ENCODE measurements at places on chromosomes 6 and 20.

- no peak for DNase-seq
Observed at GRCh38 chr6:51094271-51094670, 275.6 kb downstream of the TFAP2B start.

GRCh38 chr6:43278524-43279078 lies 19.5 kb upstream of the SLC22A7 start:
- DNase-seq, result no peak

DNA sequence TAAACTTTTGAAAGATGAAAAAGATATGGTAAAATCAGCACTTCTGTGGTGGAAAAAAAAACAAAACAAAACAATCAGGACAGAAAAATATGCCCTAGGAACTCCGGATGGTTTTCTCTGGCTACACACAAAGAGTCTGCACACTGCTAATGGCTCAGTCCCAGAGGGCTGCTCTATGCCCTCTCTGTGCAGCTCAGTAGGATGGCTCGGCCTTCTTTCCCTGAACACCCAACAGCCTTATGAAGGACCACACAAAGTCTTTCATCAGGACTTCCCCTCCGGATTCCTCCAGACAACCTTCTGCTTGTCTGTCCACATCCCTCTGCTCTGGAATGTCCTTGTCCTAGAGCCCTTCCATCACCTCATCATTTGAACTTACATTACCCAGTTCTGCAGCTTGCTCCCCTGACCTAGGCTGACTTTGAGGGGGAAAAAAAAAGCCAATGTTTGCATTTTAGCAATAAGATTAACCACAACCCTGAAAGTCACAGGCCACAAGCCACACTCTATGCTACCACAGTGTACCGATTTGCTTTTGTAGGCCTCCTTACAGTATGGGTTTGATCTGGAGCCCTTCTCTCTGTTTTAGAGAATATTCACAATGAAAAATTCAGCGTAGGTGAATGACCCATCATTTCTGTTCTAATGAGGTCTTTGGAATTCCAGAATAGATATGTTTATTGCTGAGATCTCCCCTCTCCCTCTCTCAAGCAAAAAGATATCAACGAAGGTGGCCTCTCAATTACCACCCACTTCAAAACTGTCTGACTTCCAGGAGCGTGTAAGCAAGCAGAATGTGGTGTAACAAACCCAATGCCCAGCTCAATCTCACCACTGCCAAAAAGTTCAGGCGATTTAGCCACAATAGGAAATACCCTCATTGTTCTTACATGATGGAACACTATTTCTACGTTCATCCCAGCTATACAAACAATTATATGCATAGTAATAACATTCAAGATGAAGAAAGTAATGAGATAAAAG lies 164.0 kb downstream of the GMDS start:
- no peak for DNase-seq

GRCh38 chr6:27547157-27548075 lies 74.5 kb upstream of the ZNF184 start:
- peak; percentile 66 for DNase-seq

DNA sequence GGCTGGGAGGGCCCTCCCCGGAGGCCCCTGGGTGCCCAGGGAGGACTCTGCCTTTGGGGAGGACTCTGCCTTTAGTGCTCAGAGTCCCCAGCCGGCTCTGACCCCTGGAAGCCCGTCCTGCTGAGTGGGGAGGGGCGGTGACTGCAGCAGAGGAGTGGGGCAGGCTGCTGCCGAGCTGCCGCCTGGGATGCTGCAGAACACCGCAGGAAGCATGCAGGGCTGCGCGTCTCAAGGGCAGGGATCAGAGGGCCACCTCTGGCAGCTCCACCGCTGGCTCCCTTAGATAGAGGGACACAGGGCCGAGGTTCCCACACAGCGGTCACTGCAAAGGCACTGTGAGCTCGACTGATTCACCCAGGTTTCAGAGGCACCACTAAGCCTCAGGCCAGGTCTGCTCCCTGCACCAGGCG lies 82.2 kb upstream of the GATA5 start:
- DNase-seq, result no peak

DNA sequence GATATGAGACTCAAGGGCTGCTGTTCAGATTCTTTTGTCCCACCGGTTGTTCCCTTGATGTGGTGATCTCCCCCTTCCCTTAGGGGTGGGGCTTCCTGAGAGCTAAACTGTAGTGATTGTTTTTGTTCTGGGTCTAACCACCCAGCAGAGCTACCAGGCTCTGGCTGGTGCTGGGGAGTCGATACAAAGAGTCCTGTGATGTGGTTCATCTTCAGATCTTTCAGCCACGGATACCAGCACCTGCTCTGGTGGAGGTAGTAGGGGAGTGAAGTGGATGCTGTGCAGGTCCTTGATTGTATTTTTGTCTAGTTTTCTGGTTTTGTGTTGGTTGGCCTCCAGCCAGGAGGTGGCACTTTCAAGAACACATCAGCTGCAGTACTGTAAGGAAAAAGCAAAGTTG lies 801.6 kb downstream of the EPHA7 start:
- no peak for DNase-seq

DNA sequence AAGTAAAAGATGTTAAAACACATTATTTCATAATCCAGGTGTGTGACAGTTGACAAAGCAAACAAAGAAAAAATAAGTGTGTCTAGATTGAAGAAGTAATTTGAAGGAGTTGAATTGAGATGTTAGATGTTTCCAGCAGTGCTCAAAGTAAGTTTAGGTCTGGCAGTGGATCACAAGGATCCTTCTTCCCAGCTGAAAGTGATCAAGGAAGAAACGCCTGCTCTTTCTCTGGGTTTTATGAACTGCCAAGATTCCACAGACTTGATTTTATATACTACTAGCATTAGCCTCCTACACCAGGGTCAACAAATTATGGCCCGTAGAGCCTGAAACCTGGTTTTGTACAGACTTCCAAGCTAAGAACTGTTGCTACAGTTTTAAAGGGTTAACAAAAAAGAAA lies 30.3 kb downstream of the STX7 start:
- DNase-seq, result no peak

DNA sequence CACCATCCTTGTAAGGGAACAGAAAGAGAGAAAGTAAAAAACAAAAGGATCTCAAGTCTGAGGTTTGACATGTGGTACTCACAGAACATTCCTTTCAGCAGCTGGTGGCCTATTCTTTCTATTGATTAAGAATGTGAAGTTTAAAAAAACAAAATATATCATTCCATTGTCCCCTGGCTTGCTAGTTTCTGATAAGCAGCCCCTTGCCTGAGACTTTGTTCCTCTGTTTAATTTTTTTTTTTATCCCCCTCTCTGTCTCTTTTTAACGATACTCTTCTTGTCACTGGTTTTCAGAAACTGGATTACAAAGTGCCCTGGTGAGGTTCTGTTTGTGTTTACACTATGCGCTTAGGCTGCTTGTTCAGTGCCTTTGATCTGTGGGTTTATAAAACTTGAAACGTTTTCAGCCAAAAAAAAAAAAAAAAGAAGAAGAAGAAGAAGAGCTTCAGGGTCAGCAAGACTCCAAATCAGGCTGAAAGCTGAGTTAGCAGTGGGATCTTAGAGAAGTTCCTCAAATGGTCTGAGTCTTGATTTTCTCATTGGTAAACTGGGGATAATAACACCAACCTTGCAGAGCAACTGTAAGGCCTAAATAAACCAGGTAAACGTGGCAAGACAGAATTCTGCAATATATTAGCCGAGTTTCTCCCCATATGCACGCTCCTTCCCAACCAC lies 45.1 kb upstream of the SLC22A23 start:
- DNase-seq, result no peak

GRCh38 chr6:11748591-11749210 lies 29.9 kb downstream of the ADTRP start:
- no peak for DNase-seq

DNA sequence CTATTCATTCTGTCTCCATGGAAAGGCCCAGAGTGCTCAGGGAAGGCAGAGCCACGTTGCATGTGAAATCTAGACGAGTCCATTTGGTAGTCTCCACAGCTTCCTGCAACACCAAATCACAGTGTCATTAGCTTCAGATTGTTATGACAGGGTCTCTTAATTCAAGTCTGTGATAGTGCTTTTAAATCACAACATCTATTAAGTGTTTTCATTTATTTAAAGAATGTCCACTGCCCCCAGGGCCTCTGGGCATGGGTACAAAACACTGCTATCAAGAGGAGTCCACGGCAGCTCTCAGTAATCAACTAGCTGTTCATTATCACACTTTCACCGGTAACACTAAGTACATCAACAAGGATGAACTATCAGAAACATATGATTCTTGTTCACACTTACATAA lies 455.9 kb upstream of the JARID2 start:
- DNase-seq, result no peak

- DNase-seq, result no peak
Observed at GRCh38 chr20:15310361-15310760, 972.9 kb upstream of the FLRT3 start.

DNA sequence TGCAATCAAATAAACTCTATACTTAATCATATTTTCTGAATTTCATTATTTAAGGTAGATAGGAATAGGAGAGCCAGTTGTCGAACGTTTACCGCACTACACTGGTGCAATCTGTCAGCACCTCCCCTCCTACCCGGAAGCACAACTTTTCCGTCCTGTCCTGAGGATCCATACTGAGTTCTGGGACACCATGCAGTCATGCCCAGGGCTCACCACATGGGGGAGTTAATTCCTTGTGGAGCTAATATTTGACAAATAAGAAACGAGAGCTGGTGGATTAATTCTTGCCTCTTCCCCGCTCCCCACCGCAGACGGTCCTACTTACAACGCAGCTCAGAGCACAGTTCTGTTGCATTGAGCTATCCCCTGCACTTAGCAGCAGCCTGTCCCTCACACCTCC lies 107.7 kb upstream of the RALGAPA2 start:
- no peak for DNase-seq

GRCh38 chr6:4788953-4789584 lies 12.9 kb downstream of the CDYL start:
- DNase-seq, result no peak

GRCh38 chr6:43935921-43936439 lies 166.0 kb downstream of the VEGFA start:
- DNase-seq, result no peak

- DNase-seq, result no peak
Observed at GRCh38 chr20:2285613-2286012, 10.2 kb upstream of the TGM3 start.

DNA sequence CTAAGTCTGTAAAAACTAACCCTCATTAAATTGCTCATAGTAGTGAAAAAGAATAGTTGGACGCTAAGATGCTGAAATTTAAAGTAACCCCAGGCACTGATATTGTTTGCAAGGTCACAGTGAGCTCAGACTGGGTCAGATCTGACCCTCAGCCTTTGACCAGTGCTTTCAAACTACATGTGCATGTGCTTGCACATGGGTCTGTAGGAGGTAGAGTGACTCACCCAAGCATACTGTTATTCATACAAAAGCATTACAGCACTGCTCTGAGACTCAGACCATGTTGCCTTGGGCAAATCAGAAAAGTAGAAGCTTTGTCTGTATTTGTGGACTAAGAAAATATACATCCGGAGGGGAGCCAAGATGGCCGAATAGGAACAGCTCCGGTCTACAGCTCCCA lies 326.4 kb upstream of the MARCKS start:
- DNase-seq, result no peak

DNA sequence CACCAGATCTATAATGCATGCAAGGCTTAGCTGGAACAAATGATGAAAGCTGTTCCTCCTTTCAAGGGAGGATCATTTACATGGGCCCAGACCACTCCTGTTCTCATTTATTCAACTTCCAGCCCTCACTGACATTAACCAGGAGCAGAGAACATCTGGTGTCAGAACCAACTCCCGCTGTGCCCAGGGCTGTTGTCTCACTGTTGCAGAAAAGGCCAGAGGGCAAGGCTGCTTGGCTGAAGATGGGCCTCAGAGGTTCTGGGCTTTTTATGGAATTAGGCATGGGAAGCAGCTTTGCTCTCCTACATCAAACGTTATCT lies 164.2 kb downstream of the GMPR start:
- DNase-seq, result no peak

- no peak for DNase-seq
Observed at GRCh38 chr6:36130667-36131510, 576 bp downstream of the MAPK13 start.

GRCh38 chr6:40438246-40438887 lies 148.8 kb downstream of the LRFN2 start:
- no peak for DNase-seq

DNA sequence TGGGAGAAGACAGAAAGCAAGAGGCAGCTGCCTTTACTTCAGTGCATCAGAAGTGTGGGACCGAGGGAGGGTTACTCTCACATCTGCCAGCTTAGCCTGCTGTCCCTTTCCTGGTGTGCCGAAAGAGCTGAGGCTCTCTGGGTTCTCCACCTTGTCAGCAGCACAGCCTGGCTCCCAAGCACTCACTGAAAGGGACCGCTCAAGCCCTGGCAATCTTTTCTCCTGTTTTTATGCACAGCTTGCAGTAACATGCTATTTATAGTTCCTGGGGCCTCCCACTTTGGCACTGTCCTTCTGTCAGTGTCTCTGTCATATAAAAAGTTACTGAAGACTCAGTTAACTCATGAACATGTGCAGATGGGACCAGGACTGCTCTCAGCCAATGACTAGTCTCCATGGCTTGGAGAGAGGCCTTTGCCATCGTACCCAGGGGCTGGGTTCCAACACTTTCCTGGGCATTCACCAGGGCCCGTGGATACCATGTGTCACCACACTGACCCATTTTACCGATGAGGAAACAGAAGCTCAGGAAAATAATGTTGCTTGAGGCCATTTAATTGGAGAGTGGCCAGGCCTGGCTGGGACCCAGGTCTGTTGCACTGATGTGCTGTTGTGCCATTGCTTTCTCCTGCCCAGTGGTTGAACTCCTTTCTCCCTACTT lies 46.2 kb downstream of the PANK2 start:
- DNase-seq, result no peak

DNA sequence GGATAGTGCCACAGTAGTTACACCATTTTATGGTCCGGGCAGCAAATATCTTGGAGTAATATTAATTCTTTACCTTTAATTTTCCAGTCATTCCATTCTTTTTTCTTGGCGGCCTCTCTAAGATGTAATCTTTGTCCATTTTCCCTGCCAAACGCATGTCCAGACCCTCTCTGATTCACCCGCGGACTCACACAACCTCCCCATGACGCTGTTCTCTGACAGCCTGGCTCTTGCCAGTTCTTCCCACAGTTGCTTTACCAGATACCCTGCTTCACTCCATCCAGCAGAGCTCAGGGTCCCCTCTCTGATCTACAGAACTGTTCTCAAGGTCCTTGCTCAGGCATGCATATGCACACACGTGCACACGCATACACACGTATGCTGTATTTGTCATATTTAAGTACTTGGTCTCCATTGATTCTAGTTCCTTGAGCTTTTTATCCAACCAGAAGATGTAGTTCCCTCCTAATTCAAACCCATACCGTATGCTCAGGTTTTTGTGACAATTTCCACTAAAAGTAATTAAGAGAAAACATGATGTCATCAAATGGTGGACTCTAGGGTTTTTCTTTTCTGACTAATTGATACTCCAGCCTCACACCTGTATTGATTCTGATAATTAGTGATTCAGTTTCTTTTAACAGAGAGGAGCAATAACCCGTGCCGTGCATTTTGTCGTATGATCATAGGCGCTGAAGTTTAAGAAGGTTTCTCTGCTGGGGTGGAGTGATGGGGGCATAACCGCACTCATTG lies 10.0 kb downstream of the BPHL start:
- no peak for DNase-seq

GRCh38 chr6:24734166-24734565 lies 15.2 kb upstream of the C6orf62 start:
- no peak for DNase-seq

- no peak for DNase-seq
Observed at GRCh38 chr20:50050660-50051308, 62.2 kb downstream of the UBE2V1 start.

GRCh38 chr6:44569931-44570385 lies 182.5 kb downstream of the CDC5L start:
- no peak for DNase-seq

All from SW 1271 (cell line).